GM12878 (cell line): ENCODE measurements at places on chromosomes 2 and 18. TPM values are rescaled to one million over a fixed set of nuclear protein-coding genes. Genes with fewer than 3 reads are reported as not detected.

- DNase-seq: no peak
Measured at GRCh38 chr2:106124905-106125549, 69.1 kb downstream of the UXS1 start.

DNA sequence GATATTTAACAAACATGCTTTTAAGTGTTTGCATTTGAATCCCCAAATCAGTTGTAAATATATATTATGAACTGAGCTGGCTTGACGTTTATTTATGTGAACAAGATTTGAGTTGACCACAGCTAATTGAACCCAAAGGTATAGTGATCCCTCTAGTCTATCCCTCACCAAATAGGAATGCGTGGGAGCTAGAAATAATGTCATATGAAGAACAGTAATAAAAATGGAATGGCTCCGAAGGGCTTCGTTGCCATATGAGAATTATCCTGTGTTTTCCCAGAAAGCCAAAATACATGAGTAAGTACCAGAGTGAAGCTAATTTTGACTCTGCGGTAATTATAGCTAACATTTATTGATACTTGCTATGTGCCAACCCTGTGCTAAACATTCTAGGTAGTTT is 142.7 kb downstream of the ADCYAP1 start:
- no peak for DNase-seq

- no peak for DNase-seq
Measured at GRCh38 chr2:190126798-190127197, 64.3 kb upstream of the MSTN start.

MDH1B gene
- 1.0 TPM in 2 replicates for total RNA-seq

- DNase-seq: no peak
Measured at GRCh38 chr2:199707593-199708185, 143.3 kb downstream of the FTCDNL1 start.

G6PC2 gene
- not detected in 2 replicates for total RNA-seq
